Placental pericyte (primary cell): ENCODE measurements at places on chromosomes 5 and 9. TPM values are rescaled to one million over a fixed set of nuclear protein-coding genes. Genes with fewer than 3 reads are reported as not detected.

The BTNL3 gene
- not detected in 2 replicates for total RNA-seq

The FOXD4L5 gene
- 0.14 TPM in 1 of 2 replicates, not detected in the other for total RNA-seq

The HEMGN gene
- not detected in 2 replicates for total RNA-seq

The EFNA5 gene
- 0.66 and 7.3 TPM in 2 replicates for total RNA-seq

The SLC1A3 gene
- 9.2 and 28.9 TPM in 2 replicates for total RNA-seq

The FOXD4L3 gene
- total RNA-seq = 0.14 TPM in 1 of 2 replicates, not detected in the other

The GOLGA1 gene
- 12.7 and 16.0 TPM in 2 replicates for total RNA-seq

The PRUNE2 gene
- 0.72 and 1.1 TPM in 2 replicates for total RNA-seq

The MLANA gene
- total RNA-seq = not detected in 2 replicates

The BSPRY gene
- not detected in 2 replicates for total RNA-seq

The PIP5KL1 gene
- 1.8 and 2.7 TPM in 2 replicates for total RNA-seq

The DNAJC18 gene
- 8.1 and 8.6 TPM in 2 replicates for total RNA-seq

The FOXD4L6 gene
- total RNA-seq = under 0.01 TPM in 1 of 2 replicates, not detected in the other

The BAAT gene
- total RNA-seq = 0.14 TPM in 1 of 2 replicates, not detected in the other

The ASPN gene
- 0.44 and 0.57 TPM in 2 replicates for total RNA-seq

The TMEM171 gene
- 5.5 and 30.2 TPM in 2 replicates for total RNA-seq

The POU5F2 gene
- 0.88 and 1.7 TPM in 2 replicates for total RNA-seq

The PDE6A gene
- total RNA-seq = not detected in 2 replicates

The FOXD4 gene
- total RNA-seq = 0.14 and 0.22 TPM in 2 replicates

The GHR gene
- 0.22 and 0.86 TPM in 2 replicates for total RNA-seq

The PRSS3 gene
- total RNA-seq = 1.3 and 8.0 TPM in 2 replicates

The TSSK1B gene
- total RNA-seq = 0.57 and 0.66 TPM in 2 replicates

The KIF12 gene
- not detected in 2 replicates for total RNA-seq

The C5orf58 gene
- total RNA-seq = under 0.01 TPM in 1 of 2 replicates, not detected in the other

The CCL27 gene
- total RNA-seq = not detected in 2 replicates

The PCDHA7 gene
- under 0.01 and 0.29 TPM in 2 replicates for total RNA-seq
